Right forelimb (tissue), 1 donor: ENCODE measurements at places on chromosomes 7 and 10.

DNA sequence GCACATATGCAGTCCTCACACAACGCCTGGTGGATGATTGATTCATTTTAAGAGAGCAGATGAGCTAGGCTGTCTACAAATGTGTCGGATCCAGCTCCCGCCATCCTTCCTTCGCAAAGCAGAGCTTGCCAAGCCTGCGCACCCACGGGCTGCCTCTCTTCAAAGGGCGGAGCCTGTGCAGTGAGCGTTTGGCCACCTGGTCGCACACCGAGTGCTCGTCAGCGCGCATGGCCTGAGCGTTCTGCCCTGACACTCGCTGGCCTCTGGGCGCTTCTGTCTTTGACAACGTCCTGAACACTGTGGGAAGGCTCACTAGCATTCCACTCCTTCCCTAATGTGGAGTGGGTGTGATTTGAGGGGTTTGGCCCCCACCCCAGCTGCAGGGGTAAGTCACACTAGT is 47.1 kb upstream of the TMEM72 start:
- DNase-seq: peak; percentile 65

- DNase-seq: peak; percentile 73
Observed at GRCh38 chr10:23065181-23065948, 30.0 kb upstream of the MSRB2 start.

DNA sequence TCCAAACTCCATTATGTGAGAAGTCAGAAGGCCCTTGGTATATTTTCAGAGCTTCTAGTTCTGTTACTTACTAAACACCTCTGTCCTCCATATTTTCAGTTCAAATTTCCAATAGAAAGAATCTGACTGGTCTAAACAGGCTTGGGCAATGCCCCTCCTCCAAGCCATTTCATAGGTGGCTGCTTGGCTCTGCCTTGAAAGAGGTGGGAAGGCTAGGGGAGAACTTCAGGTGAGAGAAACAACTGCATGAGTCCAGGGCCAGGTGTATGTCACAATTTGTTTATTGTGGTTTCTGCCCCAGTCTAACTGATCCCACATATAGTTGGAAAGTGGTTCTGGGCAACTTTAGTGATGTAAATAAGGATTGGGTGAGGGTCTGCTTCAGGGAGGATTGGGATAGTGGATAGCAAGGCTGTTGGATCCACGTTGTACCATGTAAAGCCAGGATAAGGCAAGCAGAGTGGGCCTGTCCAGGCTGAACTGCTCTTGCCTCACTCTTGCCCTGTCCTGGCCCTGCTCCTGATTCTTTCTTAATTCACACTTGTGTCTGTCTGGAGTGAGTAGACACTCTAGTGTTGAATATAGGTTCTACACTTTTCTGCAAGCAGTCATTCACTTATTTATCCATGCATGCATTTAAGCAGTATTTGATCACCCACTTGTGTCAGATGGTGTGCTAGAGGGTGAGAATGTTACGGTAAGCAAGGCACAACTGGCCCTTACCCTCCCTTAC is 67.5 kb upstream of the COMTD1 start:
- DNase-seq: no peak

GRCh38 chr10:26232174-26232573 is 15.6 kb downstream of the GAD2 start:
- DNase-seq: no peak

GRCh38 chr7:46024263-46024916 is 103.3 kb upstream of the IGFBP3 start:
- no peak for DNase-seq

DNA sequence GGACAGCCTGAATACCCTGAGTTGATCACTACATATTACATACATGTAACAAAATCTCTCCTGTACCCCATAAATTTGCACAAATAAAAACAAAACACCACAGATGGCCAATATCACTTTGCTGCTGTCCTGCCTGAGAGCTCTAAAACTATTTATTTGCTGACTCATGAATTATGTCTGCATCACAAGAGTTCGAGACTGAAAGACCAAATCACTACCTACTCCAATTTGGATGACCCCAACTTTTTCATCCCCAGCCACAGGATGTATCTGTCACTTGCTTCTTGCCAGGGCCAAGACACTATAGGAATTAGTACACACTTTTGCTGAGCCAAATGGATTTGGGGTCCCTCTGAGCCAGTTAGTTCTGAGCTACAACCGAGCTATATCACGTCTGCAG is 409.7 kb upstream of the NFE2L3 start:
- DNase-seq: no peak
